HS-5 (cell line): ENCODE measurements at places on chromosomes 6 and 20.
A peak's percentile ranks its signal among the peaks of the same experiment; 100 is the strongest.

GRCh38 chr6:32953775-32954174 is 878 bp upstream of the HLA-DMA start:
- DNase-seq: no peak

- DNase-seq: no peak
These were observed 30.3 kb downstream of the CD83 start for GRCh38 chr6:14147891-14148290.

- DNase-seq: peak; percentile 39
These were observed 25.7 kb upstream of the POU3F2 start for GRCh38 chr6:98808541-98809210.

DNA sequence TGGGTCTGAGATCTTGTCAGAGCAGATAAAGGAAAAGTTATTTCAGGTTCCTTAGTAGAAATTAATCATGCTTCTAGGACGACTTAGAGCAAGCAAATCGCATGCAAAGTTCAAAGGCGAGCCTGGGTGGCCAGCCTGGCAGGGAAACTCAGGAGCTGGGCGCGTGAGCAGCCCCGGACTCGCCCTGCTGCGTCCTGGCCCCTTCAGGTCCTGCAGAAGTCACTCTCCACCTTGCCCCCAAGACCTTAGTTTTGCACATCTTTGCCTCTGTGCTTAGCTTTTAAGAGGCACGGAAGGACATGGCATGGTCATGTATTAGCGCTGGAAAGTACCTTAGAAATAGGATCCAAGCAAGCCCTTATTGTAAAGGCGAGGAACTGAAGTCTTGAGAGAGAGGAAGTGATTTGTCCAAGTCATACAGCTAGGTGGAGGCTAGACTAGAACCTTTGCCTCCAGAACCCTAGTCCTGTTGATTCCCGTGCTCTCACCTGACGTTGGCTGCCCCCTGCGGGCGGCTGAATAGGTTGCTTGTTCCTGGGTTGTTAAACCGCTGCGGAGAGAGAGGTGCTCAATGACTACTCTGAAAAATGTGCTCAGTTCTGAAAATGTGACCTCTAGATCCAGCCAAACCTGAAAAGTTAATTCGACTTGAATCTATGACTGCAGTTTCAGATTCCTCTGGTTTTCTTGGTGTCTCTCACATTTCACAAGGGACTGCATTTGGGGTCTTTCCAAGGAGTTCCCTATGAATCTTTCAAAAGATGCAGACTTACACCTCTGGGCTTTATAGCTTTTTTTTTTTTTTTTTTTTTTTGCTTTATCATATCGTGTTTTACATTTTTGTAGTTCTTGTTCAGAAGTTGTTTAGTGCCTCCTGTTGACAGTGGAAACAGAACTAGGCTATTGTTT is 2.7 kb downstream of the MYB start:
- no peak for DNase-seq

DNA sequence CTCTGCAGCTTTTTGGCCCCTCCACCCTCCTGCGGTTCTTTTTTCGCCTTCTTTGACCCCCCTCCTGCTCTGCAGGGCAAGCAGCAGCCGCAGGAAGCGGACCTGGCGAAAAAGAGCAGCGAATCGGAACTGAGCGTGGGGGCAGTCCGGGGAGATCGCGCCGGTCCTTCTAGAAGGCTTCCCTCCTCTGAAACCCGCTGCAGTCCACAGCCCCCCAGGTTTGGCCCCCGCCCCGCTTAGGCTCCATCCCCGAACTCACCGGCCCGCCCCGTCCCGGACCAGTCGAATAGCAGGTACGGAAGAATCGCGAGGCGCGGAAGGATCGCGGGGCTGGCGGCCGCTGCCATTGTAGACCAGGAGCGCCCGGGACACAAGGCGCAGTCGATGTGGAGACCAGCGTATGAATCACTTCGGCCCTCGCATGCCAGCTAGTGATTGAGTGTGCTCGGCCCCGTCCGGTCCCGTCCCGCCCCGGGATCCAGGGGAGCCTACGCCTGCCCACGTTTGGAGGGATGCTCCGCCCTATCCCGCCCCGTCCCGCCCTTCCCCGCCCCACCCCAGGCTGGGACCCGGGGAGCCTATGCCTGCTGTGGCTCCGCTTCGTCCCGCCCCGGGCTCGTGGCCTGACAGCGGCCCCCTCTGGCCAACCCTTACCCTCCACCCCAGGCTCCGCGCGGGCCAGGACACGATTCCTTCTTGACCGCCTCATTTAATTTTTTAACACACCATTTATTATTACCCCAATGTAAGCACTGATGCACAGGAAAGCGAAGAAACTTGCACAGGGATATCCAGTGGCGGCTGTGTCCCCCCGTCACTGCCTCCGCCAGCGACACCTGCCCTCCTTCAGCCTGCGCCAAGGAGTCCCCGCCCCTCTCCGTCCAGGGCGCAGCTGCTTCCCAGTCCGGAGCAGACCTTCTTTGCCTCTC is at the start of gene ULBP3:
Gene ULBP3, minus strand, starts transcription at position 402 of the 929 bp plus-strand sequence. Its CDS starts 55 bp downstream, at position 347.
- peak; percentile 76 for DNase-seq

DNA sequence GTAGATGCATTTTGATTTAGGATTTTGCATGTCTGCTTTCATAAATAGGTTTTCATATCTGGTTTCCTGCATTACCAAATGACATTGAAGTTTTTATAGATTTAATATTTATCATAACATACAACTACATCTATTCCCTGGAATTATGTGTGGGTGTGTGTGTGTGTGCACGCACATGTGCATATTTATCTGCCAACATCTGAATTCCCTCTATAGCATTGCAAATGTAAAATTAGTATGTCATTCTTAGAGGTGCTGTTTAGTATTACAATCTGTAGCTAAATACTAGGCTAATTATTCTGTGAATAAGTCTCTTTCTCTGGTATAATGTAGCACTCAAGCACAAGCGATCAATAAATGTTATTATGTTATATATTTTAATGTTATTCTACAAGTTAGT is 477.9 kb upstream of the FLRT3 start:
- DNase-seq: no peak

DNA sequence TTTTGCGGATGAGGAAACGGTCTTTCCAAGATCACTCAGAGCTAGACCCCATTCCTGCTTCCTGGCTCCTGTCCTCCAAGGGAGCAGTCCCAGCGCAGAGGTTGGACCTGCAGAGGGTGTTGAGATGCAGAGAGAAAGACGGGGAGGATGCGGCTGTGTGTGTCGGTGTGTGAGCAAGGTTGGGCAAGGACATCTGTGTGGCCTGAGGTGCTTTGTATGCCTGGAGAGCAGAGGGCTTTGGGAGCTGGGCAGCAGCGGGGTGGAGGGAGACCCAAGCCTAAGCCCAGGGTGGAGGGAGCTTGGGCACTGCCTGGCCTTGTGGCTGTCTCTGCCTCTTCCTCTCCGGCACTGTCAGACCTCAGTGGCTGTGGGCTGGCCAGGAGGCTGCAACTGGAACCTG is 147.4 kb upstream of the RNF24 start:
- no peak for DNase-seq

DNA sequence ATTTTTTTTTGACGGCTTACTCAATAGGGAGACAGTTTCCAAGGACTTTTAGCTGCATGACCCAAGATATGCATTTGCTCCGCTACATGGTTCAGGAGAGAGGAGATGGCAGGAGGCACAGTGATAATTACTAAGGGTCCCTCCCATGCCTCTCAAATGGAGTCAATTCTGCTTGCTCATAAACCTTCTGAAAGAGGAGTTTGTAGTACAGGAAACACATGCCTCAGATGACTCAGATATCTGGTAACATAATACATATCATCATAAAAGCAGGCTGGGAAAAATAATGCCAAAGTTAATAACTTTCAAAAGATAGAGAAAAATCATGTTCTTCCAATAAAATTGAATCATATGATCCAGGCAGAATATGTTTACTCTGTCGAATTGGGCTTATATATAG is 97.6 kb upstream of the DEFB112 start:
- no peak for DNase-seq

DNA sequence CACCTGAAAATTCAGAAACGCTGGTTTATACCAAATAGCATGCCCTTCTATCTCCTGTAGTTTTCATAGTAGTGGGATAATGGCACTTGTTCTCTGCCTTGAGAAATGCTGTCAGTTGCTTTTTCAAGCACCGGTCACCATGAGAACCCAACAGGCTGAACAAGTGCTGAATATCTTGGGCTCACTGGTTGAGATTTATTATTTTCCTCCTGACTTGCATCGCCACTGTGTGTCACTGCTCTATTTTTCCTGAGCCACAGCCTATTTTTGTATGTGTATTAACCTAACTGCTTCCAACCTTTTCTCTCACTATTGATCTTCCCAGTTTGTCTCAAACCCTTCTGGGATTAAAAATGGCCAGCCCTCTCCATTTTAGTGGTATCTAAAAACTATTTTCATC is 71.9 kb downstream of the OPN5 start:
- DNase-seq: no peak

GRCh38 chr6:2773449-2773848 is 8.3 kb downstream of the WRNIP1 start:
- DNase-seq: no peak

DNA sequence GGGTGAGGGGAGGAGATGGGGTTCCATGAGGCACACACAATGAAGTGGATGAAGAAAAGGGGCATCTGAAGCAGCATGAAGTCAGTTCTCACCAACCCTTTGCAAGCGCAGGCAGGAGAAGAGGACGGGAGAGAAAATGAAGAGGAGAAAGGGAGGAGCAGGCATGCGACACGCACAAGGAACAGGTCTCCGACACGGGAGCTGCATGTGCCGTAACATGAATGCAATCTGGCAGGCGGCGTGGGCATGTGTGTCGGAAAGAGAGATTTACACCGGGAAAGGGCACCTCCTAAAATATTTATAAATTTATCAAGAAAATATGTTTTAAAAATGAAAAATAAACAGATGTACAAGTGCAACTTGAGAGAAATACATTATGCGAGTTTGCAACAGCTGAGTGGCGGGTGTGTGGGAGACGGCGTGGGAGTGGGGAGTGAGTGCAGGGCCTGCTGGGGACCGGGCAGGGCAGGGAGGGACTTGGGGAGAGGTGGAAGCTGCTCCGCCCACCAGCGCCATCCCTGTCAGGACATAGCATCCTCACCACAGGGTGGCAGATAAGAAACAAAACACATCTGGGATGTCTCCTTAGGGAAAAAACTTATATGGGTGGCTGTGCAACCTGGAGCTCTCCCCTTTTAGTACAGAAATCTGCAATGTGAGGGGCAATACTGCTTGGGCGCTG is 40.6 kb downstream of the GJA10 start:
- DNase-seq: no peak

DNA sequence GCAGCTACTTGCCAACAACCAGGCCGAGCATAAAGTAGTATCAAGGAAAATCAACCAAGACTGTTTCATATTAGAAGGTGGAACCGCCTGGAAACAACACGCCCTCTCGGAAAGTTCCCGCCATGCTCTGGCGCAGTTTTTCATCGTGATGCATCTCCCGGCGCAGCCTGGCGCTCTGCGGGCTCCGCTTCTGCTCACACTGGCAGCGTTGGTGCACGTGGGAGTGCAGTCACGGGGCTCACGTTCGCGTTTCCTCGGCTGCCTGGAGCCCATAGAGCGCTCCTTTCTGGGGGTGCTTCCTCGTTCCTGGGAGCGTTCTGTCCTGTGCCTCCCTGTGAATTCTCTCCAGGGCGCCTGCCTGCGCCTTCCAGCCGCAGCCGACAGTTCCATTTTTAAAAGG is 227.3 kb downstream of the TBXT start:
- DNase-seq: no peak

DNA sequence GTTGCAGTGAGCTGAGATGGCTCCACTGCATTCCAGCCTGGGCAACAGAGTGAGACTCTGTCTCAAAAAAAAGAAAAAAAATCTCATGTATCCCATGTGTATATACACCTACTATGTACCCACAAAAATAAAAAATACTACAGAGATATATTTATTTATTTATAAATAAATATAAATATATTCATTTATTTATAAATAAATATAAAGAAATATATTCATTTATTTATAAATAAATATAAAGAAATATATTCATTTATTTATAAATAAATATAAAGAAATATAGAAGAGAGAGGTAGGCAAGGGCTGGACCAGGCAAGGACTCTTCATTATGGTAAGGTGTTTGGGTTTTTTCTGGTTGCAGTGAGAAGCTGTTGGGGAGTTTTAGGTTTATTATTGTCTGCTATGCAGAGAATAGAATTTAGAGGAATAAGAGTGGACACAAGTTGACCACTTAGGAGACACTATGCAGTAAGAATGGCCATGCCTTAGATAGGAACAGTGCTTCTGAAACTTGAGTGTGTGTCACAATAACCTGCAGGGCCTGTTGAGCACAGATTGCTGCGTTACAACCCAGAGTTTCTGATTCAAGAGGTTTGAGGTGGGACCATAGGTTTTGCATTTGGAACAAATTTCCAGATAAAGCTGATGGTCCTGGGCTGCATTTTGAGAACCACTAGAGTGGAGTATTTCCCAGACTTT is 254.2 kb downstream of the EYA4 start:
- no peak for DNase-seq

- DNase-seq: no peak
These were observed 29.1 kb upstream of the LMBRD1 start for GRCh38 chr6:69825904-69826303.

DNA sequence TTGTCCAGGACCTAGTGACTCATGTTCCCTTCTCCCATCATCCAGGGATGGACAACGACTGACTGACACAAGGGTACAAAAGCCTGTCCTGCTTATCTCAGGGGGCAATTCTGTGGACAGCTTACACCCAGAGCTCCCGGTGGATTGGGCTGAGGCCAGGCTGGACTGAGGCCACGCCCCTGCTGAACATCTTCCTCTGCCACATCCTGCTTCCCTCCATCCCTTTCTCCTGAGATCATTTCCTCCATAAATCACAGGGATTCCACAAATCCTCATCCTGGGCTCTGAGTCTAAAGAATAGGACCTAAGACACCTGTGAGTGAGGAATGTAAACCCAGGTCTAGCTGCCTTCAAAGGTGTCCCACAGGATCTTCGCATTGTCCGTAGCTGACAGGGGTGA is 30.4 kb upstream of the RNF24 start:
- DNase-seq: peak; percentile 80
